ENCODE measurements at places on chromosomes 5 and 9.

GRCh38 chr9:130051855-130052254 lies 1.9 kb upstream of the GPR107 start:
- DNase-seq = no peak

DNA sequence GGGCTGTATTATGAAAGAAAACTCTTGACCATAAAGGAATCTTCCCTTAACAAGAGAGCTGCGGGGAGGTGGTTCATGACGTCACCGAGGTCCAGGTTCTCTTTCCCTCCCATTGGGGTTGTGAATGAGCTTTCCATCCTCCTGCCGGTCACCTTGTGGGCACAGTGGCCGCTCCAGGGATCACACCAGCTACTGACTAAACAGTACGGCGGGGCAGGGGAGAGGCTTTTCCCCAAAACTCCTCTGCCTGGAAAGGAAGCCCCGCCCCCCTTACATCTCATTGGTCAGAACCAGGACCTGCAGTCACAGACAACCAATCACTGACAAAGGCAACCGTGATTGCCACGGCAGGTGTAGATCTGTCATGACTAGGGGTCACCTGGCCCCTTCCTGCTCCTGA lies 35.6 kb downstream of the ROR2 start:
- DNase-seq = no peak

GRCh38 chr5:6579535-6579934 lies 53.3 kb downstream of the NSUN2 start:
- DNase-seq = no peak

GRCh38 chr5:22678886-22679285 lies 174.3 kb downstream of the CDH12 start:
- DNase-seq = no peak

- no peak for DNase-seq
Observed at GRCh38 chr5:116788851-116789403, 214.3 kb upstream of the SEMA6A start.

DNA sequence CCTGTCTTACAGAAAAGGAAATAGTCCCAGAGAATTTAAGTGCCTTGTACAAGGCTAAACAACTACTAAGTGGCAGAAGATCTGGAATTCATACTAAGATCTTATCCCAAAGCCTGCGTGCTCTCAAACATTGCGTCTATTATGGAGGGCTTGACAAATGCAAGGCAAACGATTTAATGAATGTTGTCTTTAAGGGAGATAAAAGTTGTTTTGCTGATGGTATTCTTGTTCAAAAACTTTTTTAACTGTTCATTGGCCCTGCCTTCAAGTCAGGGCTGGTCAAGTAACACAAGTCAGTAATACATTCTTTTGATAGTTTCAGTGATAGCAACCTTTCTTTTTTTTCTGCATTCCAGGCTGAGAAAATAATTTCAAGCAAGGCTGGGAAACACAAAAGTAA lies 1.7 kb upstream of the SLC38A9 start:
- no peak for DNase-seq

DNA sequence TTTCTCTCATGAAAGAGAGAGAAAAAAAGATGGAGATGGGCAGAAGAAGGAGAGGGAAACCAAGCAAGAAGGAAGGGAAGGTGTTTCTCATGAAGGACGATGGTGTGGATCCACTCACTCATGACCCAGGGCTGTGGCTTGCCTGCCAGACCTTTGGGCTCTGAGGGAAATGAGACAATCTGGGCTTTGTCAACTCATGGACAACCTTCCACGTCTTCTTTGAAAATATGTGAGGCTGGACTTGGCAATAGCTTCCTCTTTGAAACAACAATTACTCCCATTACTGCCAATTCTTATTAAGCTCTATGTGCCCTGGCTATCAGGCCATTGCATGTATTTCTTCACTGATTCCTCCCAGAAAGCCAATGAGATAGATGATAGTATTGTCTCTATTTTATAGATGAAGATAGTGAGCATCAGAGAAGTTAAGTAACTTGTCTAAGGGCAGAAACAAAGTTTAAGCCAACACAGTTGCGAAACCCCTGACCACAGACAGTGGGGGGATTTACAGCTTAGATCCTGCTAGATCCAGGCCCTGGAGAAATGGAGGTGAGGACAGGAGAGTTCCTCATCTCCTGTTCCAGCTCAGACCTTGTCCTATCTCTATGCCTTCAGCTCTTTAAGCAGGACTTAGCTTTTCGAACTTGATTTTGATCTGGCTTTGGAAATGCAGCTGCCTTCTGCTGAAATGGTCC lies 132.4 kb downstream of the GCNT1 start:
- no peak for DNase-seq

DNA sequence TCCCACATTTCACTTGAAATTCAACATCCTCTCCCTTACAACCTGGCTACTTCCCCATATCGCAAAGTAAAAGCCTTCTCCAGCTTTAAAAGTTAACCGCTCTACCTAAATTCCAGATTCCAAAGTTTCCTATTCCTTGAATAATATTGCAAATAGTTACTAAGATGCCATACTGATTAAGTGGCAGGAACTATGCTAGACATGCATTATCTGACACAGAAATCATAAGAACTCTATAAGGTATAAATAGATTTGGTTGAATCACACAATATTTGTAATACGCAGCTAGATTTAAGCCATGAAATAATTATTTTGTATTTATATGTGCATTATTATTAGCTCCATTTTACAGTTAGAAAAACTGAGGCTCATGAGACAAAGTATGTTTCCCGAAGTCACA lies 92.8 kb downstream of the NFIB start:
- DNase-seq = no peak

DNA sequence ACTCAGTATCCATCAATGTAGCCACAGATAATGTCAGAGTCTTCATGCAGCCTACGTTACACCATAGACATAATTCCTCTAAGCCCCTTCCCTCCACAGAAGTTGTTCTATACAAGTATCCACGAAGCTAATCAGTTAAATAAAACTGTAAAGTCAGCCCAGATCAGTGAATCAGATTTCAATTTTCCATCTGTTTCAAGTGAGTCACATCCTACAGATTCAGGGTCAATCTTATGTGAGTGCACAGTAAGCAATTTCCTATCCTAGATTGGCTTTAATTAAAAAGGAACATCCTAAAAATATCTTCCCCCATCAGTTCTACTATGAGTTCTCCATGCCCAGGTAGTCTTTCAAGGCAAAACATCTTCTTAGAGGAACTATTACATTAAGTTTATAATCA lies 402.5 kb downstream of the EFNA5 start:
- no peak for DNase-seq

DNA sequence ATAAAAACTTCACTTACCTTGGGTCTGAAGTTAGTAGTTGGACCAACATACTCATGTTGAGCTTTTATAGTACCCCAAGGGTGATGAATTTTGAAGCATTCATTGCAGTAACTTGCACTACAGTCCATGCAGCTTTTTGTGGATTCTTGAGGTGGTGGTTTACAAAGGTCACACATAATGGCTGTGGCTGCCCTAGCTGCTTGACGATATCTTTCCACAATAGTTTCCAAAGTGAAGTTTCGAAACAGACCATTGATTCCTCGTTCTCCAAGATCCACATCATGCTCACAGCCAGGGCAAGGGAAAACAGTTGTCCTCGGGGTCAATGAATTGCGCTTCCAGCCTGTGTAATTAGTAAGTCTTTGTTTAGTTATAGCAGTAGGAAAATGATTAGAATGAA lies 22.7 kb downstream of the TRIM36 start:
- no peak for DNase-seq

DNA sequence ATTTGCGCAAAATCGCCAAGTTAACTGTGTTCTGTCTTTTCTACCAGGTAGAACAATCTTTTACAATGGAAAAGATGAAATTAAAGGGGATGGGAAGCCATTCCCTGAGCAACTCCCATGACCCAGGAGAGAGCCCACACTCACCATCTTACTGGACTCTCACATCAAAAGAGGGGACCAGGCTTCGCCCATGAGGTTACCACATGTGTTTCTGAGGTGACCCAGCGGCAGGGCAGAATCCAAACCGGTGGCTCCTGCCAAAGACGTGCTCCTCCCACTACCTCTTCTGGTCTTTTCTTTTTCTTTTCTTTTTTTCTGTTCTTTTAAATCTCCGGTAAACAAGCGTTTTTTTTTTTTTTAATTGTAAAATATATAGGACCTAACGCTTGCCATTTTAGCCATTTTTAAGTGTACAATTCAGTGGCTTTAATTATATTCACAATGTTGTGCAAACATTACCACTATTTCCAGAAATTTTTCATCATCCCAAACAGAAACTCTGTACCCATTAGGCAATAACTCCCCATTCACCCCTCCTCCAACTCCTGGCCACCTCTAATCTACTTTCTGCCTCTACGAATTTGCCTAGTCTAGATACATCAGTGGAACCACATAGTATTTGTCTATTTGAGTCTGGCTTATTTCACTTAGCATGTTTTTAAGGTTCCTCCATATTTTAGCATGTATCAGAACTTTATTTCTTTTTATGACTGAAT lies 19.3 kb downstream of the PTPN3 start:
- DNase-seq = no peak

DNA sequence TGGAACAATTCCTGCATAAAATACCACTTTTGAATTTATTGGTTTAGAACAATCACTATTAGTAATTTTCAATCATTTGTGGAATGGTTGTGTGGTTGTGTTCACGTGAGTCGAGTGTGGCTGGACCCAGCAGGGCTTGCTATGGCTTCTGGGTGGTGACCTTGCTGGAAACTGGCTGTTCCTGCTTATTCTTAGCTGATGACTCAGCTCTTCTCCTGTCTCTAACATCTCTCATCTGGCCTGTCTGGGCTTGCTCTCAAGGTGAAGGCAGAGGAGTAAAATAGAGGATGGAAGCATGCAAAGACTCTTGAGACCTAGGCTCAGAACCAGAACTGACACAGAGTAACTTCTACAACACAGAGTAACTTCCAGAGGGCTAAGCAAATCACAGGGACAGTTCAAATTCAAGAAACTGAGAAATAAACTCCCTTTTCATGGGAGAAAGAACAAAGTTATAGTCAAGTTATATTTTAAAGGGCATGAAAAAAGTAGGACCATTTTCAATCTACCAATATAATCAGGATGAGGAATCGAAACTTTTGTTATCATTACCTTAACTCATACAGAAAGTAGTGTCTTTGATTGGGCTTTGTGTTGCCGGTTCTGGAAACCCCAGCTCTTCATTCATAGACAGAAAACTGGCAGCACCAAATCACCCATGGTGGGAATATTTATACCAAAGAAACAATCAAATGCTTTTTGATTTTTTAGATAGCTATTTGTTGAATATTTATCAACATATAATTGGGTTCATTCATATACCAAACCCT lies 665.1 kb downstream of the CDH18 start:
- no peak for DNase-seq

DNA sequence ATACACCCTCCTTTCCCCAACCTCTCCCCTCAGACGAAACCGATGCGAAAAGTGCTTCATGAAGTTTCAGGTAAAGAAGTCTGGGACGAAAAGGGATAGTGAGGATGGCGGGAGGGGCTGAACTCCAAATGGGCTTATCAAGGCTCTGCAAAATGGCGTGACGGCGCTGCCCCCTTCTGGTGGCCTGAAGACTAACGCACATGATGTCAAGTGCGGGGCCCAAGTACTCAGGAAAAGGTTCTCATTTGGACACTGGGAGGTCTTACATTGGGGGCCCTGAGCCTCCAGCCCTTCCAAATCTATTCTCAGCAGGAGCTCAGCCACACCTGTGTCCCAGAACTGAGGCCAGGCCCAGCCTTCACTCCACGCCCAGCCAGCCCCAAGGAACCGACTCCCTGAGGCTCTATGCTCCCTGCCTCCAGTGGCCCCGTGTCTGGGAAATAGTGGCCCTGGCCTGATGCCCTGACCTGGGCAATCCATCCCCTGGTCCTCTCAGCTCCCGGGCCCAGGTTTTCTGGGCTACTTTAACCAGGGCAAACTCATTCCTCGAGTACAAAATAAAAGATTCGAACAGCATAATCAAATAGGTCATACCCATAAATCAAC lies 119.9 kb downstream of the KCNIP1 start:
- no peak for DNase-seq

DNA sequence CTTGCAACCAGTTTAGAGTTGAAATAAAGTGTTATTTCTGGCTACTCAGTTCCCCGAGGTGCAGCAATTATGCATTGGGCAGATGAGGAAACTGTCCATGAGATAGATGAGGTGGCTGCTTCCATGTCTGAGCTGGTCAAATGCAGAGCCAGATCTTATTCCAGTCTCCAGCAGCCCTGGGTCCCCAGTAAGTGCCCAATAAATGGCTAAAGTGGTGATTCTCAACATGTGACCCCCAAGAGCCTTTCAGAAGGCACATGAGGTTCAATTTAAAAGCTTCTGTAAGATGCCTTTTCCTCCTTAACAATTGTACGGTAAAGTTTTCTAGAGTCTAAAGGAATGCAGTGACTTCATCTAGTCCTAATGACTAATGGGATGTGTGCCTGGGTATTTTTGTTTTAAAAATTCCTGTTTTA lies 17.5 kb downstream of the ATOX1 start:
- DNase-seq = no peak

DNA sequence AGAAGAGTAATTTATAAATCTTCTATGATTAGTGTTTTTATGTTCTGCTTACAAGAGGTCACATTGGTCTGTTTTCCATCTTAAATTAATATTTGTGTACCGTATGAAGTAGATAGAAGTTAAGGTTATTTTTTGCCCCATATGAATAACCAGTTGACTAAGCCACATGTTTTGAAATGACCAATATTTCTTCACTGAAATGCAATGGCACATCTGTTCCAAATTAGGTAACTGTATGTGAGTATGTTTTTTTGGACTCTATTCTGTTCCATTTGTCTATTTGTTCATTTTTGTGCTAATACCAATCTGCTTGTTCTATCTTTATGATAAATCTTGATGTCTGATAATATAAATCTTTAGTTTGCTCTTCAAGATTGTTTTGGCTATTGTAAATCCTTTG lies 17.7 kb downstream of the JAK2 start:
- DNase-seq = no peak

DNA sequence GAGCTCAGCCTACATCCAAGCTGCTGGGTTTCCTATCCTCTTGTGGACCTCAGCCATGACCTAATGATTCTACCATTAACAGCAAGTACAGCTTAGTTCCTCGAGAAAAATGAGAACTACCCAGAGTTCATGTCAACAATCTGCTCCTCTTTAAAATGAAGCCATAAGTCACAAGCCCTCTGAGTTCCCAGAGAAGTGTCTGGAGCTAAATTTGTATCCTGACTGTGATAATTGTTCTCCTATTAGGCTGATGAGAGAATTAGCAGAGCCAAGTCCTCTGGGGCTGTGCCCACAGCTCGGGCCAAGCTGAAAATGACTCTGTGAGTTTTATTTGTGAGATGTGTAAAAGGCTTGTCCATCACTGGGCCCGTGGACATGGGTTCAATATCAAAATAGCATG lies 145.1 kb upstream of the SMIM23 start:
- no peak for DNase-seq

GRCh38 chr9:126985870-126986498 lies 71.4 kb downstream of the RALGPS1 start:
- peak; percentile 71 for DNase-seq

DNA sequence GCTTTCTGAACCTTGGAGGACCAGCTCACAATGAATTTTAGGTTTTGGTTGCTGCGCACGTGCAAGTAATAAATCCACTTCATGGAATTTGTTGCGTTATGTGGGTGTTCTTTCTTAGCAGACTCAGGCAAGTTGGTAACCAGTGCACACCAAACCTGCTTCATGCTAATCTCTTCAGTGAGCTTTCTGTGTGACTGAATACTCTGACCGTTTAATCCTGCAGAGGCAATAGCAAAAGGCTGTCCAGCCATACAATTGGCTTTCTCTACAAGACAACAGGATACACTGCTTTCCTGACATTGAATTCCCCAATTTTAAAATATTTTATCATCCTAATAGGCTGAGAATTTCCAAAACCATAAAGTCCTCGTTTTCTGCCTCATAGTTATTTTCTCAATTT lies 10.3 kb downstream of the UGT3A2 start:
- no peak for DNase-seq

GRCh38 chr9:99431103-99431502 lies 209.0 kb downstream of the SEC61B start:
- no peak for DNase-seq

- DNase-seq = no peak
Observed at GRCh38 chr5:16842896-16843295, 93.2 kb downstream of the MYO10 start.

All from T-helper 9 cell (primary cell).